ENCODE measurements at places on chromosomes 2 and 18.

GRCh38 chr2:110925479-110925878 lies 193.1 kb downstream of the ACOXL start:
- no peak for DNase-seq

GRCh38 chr2:45024600-45025291 lies 15.5 kb upstream of the SIX2 start:
- peak; percentile 38 for DNase-seq

DNA sequence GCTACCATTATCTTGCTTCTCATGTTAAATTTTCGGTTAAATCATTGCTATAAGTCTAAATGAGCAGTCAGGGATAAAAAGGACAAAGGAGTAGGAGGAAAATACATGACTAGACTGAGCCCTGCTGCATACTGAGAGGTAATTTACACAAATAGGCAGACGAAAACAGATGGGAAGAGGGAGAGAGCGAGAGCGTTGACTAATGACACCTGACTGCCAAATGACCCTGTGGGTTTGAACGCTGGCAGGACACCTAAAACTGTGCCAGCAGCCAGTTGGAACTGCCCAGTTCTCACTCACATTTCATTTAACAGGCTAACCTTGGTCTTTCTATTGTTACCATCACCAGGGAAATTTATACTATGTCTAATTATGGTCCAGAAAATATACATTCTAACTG lies 978.2 kb downstream of the CPS1 start:
- no peak for DNase-seq

DNA sequence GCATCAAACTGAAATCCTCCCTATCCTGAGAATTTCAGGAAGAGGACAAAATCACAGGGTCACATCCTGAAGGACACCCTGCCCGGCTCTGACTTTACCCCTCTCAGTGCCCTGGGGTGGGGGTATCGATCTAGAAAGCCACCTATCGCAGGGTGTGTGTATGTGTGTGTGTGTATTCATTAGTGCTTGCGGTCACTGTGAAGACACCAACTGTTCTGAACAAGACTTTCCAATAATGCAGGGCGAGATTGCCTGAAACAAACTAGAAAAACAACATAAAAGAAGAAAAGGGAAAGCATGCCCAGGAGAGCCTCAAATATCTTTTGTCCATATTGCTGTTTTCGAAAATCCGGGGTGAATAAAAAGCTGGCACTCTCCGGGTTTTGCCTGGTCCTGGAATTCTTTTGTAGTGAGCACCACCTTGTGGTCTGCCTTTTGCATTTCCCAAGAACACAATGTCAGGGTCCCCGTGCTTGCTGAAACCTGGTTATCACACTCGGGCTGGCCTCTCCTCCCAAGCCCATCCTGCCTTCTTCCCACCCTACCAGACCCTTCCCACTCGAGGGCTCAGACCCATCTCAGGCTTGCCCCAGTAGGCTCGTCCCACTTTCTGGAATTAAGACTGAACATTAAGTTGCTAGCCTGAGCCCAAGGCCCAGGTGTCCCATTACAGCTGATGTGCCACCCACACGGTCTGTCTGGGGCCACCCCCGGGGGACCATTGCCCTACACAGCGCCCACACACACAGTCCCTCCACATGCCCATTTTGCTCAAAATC lies 25.0 kb upstream of the COPS8 start:
- peak; percentile 65 for DNase-seq

- DNase-seq = no peak
Observed at GRCh38 chr2:133667968-133668367, 99.7 kb upstream of the NCKAP5 start.

DNA sequence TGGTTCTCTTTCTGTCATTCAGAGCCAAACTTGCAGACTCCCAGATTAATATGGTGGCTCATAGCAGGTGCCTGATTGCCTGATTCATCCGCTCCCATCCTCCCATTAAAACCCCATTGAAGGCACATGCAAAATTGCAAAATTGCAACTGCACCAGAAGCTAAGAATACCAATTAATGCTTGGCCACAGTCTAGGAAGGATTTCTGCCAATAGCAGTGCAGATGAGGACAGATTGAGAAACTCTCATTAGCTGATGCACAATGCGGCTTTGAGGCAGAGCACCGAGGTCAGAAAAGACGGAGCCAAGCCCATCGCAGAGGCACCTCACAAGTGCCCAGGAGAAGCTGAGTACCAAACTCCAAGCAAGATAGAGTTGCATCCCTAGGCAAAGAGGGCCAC lies 172.8 kb downstream of the ARL4C start:
- no peak for DNase-seq

GRCh38 chr2:111705711-111706336 lies 178.2 kb downstream of the ANAPC1 start:
- peak; percentile 63 for DNase-seq

GRCh38 chr18:24246143-24246542 lies 107.3 kb downstream of the CABYR start:
- DNase-seq = no peak

DNA sequence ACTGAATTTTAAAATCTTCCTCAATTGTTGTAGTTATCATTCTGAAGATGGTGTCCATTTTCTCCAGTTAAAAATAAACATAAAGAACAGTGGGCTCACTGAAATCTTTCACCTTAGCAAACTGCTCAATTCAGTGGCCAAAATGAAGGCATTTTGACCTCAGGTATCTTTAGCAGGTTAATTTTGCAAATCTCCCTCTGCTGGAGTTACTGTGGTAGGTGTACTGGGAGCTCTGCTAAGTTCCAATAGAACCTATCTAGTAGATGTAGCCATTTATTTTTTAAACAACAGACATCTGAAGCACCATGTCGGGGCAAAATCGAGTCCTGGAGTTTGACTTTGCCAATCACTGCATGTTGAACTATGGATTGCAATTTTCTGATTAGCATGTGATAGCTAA lies 177.1 kb downstream of the IRS1 start:
- no peak for DNase-seq

GRCh38 chr18:76765649-76766048 lies 56.7 kb upstream of the ZNF236 start:
- DNase-seq = no peak

DNA sequence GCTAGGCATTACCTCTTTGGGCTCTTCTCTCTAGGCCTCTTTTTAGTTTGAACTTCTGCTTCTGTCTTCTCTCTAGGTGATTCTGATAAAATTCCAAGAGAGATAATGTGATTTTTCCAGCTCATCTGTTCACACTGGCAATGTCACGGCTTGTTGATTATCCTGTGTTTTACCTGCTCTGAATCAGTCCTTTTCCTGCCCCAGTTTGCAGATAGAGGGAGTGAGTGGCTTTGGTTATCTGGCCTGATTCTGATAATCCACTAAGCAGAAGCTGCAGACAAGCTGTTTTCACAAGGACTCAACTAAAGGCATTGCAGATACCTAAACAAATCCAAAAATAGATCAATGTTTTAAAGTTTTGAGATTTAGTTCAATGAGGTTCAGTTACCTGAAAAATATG lies 111.9 kb downstream of the DCC start:
- no peak for DNase-seq

- no peak for DNase-seq
Observed at GRCh38 chr2:40962026-40962425, 510.1 kb upstream of the SLC8A1 start.

GRCh38 chr2:44916291-44916690 lies 25.2 kb upstream of the SIX3 start:
- no peak for DNase-seq

Data from suppressor macrophage treated with lipopolysaccharide for 1 hour (primary cell).